NCI-H1105 (cell line): ENCODE measurements at places on chromosomes 2 and 18.

DNA sequence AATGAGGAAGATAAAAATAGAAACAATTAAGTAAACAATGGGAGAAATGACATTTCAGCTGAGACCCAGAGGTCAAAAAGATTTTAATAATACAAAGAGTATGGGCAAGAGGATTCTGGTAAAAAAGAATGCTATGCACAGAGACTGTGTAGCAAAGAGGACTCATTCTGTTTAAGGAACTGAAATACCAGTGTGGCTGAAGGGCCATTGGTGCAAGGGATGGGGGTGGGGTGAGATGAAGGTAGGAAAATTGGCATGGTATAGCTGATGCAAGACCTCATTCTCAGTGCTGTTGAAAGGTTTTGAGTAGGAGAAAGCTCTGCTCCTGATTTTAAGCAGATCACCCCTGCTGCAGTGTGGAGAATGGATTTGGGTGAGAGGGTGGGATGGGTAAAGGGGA lies 10.8 kb downstream of the GALNT1 start:
- DNase-seq = no peak

- DNase-seq = peak; percentile 30
Observed at GRCh38 chr2:9417725-9418124, 5.6 kb downstream of the ITGB1BP1 start.

- no peak for DNase-seq
Observed at GRCh38 chr2:11213090-11213638, 57.9 kb downstream of the SLC66A3 start.

GRCh38 chr2:129320288-129320687 lies 659.2 kb upstream of the RAB6C start:
- DNase-seq = no peak

- DNase-seq = no peak
Observed at GRCh38 chr2:38262069-38262871, 114.8 kb downstream of the ATL2 start.

DNA sequence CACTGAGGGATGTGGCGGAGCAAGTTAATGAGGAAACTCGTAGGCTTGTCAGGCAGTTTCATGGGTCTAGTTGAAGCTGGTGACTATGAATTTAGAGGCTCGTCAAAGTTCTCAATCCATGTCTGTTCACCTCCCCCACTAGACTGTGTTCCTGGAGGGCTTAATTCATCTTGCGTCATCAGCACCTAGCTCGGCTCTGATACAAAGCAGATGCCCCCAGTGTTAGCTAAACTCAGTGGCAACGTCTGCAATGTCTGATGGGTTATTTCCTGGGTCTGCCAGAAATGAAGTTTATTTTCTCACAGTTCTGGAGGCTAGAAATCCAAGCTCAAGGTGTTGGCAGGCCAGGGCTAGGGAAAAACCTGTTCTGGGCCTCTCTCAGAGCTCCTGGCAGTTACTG lies 140.6 kb downstream of the PID1 start:
- no peak for DNase-seq

- DNase-seq = no peak
Observed at GRCh38 chr18:49544362-49544761, 17.5 kb upstream of the LIPG start.

- no peak for DNase-seq
Observed at GRCh38 chr18:28736223-28736622, 559.3 kb upstream of the CDH2 start.

DNA sequence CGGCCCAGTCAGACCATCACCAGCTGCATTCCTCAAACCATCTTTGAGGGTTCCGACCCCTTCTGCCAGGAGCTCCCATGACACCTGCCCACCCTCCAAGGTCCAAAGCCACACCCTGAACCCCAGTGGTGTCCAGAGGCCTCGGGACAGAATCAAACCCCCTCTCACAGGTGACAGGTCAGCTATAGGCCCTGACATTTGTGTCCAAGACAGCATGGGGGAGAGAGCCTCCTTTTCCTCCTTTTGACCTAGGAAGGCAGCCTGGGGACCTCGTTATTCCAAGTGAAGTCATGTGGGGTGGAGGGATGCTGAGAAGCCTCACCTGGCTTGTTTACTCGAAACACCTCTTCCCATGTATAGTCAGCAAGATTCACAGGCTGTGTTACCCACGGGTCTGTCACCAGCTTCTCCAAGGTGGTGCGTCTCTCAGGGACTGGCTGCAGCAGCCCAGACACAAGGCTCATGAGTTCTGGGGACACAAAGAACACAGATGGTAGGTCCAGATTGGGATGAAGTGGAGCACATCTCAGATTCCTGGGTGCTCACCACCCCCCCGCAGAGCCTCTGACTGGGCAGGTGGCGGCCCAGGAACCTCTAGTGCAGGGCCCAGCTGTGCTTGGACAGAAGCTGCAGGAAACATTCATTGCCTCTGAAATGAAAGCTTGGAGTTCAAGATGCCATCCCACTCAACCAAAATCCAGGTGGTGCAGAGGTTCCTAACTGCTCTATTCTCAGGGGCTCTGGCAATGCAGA lies 5.1 kb upstream of the MTERF4 start:
- DNase-seq = no peak

GRCh38 chr2:62469114-62469513 lies 36.9 kb downstream of the TMEM17 start:
- no peak for DNase-seq

DNA sequence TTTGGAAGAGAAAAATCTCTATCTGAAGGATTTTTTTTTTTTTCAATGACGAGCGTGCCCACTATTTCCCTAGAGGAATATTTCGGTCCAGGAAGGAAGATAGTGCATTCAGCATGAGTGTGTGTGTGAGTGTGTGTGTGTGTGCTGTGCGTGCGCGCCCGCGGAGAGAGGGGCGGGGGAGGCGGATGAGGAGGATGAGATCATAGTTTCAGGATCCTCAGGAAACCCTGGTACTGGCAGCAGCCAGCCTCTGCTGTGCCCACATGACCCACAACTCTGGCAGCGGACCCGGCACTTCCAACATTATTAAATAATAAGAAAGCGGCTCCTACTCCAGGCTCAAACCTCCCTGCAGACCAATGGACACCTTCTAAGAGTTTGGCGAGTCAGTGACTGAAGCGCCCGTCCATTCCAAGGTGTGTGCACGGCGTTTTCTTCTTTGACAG lies 217.0 kb upstream of the DTNA start:
- peak; percentile 81 for DNase-seq

- DNase-seq = no peak
Observed at GRCh38 chr2:158499383-158499782, 42.6 kb downstream of the PKP4 start.

GRCh38 chr2:102037681-102038080 lies 45.9 kb downstream of the IL1R2 start:
- DNase-seq = no peak

GRCh38 chr18:62716619-62717168 lies 1.4 kb downstream of the PHLPP1 start:
- peak; percentile 60 for DNase-seq

DNA sequence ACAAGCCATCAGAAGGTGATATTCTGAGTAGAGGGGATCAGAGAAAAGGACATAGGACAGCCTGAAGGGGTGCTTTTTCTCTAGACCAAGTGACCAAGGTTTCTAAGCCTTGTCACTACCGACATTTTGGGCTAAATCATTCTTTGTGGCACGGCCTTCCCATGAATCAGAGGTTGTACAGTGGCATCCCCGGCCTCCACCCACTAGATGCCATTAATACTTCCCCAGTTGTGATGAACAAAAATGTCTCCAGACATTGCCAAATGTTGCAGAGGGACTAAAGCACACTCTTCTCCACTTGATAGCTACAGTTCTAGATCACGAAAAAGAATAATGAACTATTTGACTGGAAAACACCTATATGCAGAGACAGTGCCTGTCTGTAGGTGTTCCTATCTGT lies 143.6 kb downstream of the PID1 start:
- no peak for DNase-seq

DNA sequence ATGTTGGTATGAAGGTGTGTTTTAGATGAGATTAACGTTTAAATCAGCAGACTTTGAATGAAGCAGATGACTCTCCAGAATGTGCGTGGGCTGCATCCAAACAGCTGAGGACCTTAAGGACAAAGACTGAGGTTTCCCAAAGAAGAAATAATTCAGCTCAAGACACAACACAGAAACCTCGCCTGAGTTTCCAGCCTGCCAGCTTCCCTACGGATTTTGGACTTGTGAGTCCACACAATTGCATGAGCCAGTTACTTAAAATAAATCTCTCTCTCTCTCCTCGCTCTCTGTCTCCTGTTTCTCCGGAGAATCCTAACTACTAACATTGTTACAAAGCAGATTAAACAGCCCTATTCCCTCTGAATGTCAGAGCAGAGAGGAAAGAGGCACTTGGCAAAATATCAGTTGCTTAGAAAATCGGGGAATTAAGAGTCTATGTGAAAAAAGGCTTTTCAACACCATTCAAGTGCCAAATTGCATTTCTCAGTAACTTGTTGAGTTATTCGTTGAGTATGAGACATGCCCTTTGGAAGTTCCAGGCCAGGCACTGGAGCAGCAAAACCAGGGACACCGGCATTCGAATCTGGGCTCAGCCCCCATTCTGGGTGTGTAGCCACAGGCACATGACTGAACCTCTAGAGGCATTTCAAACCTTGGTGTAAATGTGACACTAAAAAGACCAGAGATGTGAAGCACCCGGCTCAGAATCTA lies 174.6 kb upstream of the PID1 start:
- no peak for DNase-seq

DNA sequence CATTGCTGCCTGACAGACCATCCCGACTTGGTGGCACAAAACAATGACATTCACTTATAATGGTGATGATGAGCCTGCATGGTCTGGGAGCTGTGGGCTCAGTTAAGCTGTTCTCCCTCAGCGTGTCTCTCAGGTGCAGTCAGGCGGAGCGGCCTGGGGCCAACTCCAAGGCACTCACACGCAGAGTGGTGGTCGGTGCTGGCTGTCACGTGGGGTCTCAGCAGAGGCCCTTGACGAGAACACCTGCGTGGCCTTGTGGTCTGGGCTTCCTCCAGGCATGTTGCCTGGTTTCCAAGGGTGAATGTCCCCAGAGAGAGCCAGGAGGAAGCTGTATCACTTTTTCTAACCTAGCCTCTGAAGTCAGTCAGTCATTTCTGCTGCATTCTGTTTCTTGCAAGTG lies 29.8 kb downstream of the ARMC9 start:
- no peak for DNase-seq

DNA sequence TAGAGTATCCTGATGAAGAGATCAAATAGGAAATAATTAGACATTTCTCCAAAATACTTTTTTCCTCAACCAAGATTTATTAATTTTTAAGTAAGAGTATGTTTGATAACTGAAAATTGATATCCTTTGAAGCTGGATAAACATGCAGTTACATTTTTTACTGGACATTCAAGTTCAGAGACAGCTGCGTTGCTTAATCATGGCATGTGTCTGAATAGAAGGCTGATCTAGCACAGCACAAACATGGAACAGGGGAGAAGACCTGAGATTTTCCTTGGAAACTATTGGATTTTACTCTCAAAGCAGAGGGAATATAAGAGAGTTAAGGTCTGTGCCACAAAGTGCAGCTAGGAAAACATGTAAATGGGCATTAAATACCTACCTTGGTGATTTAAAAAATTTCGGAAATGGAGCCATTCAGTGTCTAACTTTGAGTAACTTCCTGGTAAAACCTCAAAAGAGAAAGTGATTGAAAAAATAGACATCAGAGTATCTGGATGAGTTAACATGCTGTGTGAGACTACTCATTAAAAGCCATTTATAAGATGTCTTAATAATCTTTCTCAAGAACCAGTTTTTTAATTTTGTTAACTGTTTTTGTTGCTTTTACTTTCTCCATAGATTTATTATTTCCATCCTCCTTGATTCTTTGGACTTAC lies 31.8 kb downstream of the CRIM1 start:
- DNase-seq = no peak

- DNase-seq = no peak
Observed at GRCh38 chr2:241977557-241978300, 108.2 kb downstream of the RTP5 start.

GRCh38 chr18:64165906-64166305 lies 17.0 kb upstream of the LINC00305 start:
- DNase-seq = no peak

DNA sequence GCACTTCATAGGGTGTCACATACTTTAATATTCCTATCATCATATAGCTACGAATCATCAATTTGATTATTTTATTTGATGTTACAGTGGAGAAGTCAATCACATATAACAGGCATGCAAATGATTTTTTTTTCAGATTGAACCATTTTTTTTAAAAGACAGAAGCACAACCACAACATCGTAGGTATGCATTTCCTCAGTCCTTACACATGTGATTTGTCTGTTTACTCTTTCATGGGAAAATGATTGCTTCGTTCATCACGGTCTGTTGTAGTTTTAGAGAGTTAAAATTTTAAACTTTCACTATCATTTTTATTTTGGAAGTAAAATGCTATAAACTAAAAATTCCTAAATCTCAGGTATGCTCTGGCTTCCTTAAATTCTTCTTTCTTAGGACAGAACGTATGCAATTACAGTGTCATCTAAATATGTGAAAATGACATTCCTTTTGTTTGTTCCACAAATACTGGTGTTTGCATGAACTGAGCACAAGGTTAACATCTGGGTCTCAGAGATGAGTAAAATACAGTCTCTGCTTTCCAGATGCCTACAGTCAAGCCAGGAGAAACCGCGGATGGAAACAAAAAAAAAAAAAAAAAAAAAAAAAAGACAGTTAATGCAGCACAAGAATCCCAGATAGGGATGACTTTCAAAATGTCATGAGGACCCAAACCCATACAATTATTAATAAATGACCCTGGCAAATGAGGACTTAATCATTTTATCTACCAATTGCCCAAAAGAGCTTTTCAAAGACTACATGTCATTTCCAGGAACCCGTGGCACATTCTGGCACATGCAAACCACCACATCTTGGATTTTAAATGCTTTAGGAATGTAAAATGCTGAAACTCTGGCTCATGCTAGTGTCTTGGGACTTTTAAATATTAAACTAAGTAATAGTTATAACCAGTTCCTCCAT lies 201.2 kb downstream of the LRP1B start:
- DNase-seq = no peak

GRCh38 chr18:65487569-65487968 lies 263.2 kb upstream of the CDH7 start:
- DNase-seq = no peak

- no peak for DNase-seq
Observed at GRCh38 chr18:62452280-62452831, 70.5 kb upstream of the ZCCHC2 start.

DNA sequence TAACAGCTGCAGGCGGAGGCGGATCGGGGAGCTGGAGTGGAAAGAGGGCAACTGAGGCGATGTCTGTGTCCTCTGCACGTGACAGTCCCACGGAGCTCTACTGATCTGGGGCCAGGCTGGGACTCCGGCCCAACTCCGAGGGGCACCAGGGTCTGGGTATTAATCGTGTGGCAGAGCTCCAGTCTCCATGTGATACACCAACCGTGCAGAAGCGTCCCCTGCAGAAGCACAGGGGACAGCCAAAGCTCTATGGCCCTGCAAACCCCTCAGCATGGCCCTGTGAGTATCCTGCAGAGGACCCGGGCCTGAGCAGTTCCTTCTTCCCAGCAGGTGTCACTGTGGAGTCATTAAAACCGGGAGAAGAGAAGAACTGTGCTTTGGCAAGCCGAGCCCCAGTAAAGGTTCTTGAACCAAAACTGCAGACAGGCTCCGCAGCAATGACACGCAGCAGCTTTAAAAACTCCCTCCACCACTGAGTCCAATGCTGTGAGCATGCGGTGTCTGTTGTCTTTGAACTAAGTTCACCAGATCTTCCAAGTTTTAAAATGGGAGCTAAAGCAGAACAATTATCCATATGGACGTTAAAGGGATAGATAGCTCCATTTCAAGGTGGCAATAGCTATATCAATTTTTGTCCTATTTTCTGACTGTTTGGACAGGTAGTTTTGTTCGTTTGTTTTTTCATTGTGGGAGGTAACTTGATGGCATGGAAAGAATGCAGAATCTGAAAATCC lies 79.4 kb downstream of the TMEM182 start:
- peak; percentile 36 for DNase-seq
